HFFc6 (cell line): ENCODE measurements at places on chromosomes 11 and 22. TPM values are rescaled to one million over a fixed set of nuclear protein-coding genes. Genes with fewer than 3 reads are reported as not detected.

The CEP164 gene
- total RNA-seq, result 30.9 to 33.9 TPM (median 31.4 TPM) in 3 replicates

The BBOX1 gene
- 0.15 TPM in 1 of 3 replicates, not detected in the others for total RNA-seq

The XNDC1N gene
- 2.4 and 4.0 TPM in 2 replicates for total RNA-seq

The ALDH3B2 gene
- total RNA-seq, result not detected in 3 replicates

The TRPC6 gene
- not detected in 3 replicates for total RNA-seq

The GGTLC3 gene
- total RNA-seq, result not detected in 3 replicates

The BTBD10 gene
- total RNA-seq, result 31.7 to 38.4 TPM (median 32.9 TPM) in 3 replicates

The ADAMTS8 gene
- total RNA-seq, result not detected in 3 replicates

The POU2AF3 gene
- total RNA-seq, result not detected in 3 replicates

The B3GAT1 gene
- total RNA-seq, result not detected in 3 replicates

The GTSE1 gene
- 11.5 and 28.6 TPM in 2 replicates for total RNA-seq

GRCh38 chr22:29979777-29980321 is 96.9 kb downstream of the MTMR3 start:
- H3K4me1 ChIP-seq, result peaks cover 25% of the 10 kb centered on the region
- no peak for DNase-seq
- H3K27me3 ChIP-seq, result no peaks in the 10 kb centered on the region; the same call in 1 of the 2 replicates
- H3K36me3 ChIP-seq, result peaks cover 11% of the 10 kb centered on the region; the same call in 1 of the 2 replicates
- peak overlapping the region; percentile 22; the same call in 1 of the 2 replicates for H3K27ac ChIP-seq

DNA sequence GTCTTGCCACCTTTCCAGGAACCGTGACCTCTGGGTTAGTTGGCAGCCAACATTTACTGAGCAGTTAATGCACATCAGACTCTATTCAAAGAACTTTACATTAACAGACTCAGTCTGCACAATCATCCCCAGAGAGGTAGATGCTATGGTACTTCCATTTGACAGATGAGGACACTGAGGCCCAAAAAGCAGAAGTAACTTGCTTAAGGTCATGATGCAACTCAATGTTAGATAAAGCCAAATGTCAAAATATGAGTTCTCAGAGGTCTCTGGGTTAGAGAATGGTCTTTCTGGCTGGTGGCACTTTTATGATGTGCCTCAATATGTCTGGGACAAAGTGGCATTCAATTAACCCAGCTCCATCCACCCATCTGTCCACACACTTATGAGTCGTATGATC is 450.0 kb downstream of the MIAT start:
- H3K4me3 ChIP-seq, result no peak overlapping the region
- H3K27me3 ChIP-seq, result peaks cover 23% of the 10 kb centered on the region
- H3K4me1 ChIP-seq, result peaks cover 59% of the 10 kb centered on the region
- no peak overlapping the region for H3K27ac ChIP-seq

DNA sequence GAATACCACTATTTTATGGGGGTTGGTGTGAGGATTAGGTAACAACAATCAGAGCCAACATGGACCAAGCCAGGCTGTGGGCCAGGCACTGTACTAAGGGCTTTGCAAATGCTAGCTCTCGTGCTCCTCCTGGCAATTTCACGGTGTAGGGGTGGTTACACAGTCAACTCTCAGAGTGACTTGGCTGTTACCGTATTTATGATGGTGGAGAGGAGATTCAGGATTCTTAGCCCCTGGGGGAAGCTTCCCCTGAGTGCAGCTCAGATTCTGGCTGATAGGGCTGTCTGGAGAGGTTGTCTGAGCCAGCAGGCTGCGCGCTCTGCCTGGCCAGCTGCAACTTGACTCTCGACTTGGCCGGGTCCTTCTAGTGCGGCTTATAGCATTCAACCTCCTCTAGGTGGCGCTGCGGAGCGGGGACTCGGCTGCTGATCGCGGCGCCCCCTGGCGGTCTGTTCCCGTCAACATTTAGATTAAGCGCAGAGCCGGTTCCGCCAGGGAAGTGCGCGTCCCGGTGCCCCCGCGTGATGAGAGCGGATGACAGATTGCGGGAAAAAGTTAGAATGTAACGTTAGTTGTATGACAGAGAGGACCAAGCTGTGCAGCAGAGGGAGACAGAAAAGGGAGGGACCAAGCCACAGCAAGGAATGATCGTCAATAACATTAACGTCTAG is 4.5 kb upstream of the NCF4 start:
- peak; percentile 74 for DNase-seq
- peaks cover 13% of the 10 kb centered on the region for H3K27me3 ChIP-seq
- H3K4me1 ChIP-seq, result peaks cover 8% of the 10 kb centered on the region
- peak overlapping the region; percentile 35; the same call in 1 of the 2 replicates for H3K4me3 ChIP-seq
- H3K36me3 ChIP-seq, result no peaks in the 10 kb centered on the region

DNA sequence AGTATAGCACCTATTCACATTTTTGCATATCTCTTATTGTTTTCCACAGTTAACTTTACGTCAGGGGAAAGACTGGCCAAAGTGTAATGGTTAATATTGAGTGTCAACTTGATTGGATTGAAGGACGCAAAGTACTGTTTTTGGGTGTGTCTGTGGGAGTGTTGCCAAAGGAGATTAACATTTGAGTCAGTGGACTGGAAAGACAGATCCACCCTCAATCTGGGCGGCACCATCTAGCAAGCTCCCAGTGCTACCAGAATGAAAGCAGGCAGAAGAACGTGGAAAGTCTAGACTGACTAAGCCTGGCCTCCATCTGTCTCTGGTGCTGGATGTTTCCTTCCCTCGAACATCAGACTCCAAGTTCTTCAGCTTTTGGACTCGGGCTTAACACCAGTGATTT is 1900.7 kb upstream of the RAG2 start:
- H3K36me3 ChIP-seq, result 0 out of 2 replicates have a peak, but pooled peaks cover 4% of the 10 kb centered on the region
- H3K27ac ChIP-seq, result no peak overlapping the region
- no peaks in the 10 kb centered on the region for H3K27me3 ChIP-seq
- no peak for DNase-seq
- no peaks in the 10 kb centered on the region for H3K4me1 ChIP-seq

- DNase-seq, result no peak
- no peak overlapping the region for H3K27ac ChIP-seq
- peaks cover 8% of the 10 kb centered on the region; the same call in 1 of the 2 replicates for H3K4me1 ChIP-seq
- H3K36me3 ChIP-seq, result no peaks in the 10 kb centered on the region
- H3K4me3 ChIP-seq, result no peak overlapping the region
- H3K27me3 ChIP-seq, result no peaks in the 10 kb centered on the region
Observed at GRCh38 chr11:16297332-16297731, 59.0 kb downstream of the SOX6 start.

- no peaks in the 10 kb centered on the region for H3K4me1 ChIP-seq
- no peak overlapping the region for H3K27ac ChIP-seq
- H3K36me3 ChIP-seq, result no peaks in the 10 kb centered on the region
- H3K27me3 ChIP-seq, result no peaks in the 10 kb centered on the region; the same call in 1 of the 2 replicates
Observed at GRCh38 chr22:28574159-28574788, 105.4 kb downstream of the TTC28 start.

- H3K4me1 ChIP-seq, result peaks cover 16% of the 10 kb centered on the region
- no peaks in the 10 kb centered on the region; the same call in none of the 2 replicates for H3K27me3 ChIP-seq
- no peak for DNase-seq
- no peak overlapping the region for H3K27ac ChIP-seq
- no peaks in the 10 kb centered on the region for H3K36me3 ChIP-seq
Observed at GRCh38 chr11:102926517-102926916, 29.0 kb downstream of the MMP13 start.

GRCh38 chr22:46242076-46242475 is 8.0 kb downstream of the CDPF1 start:
- H3K27me3 ChIP-seq, result no peaks in the 10 kb centered on the region; the same call in 1 of the 2 replicates
- H3K4me3 ChIP-seq, result no peak overlapping the region
- no peaks in the 10 kb centered on the region for H3K36me3 ChIP-seq
- H3K4me1 ChIP-seq, result peaks cover 6% of the 10 kb centered on the region; the same call in 1 of the 2 replicates

- H3K27me3 ChIP-seq, result no peaks in the 10 kb centered on the region; the same call in 1 of the 2 replicates
- no peaks in the 10 kb centered on the region for H3K36me3 ChIP-seq
- H3K4me1 ChIP-seq, result peaks cover 24% of the 10 kb centered on the region
- no peak for DNase-seq
- H3K27ac ChIP-seq, result peak overlapping the region; percentile 82
- peak overlapping the region; percentile 85 for H3K4me3 ChIP-seq
Observed at GRCh38 chr11:911890-912219, 1.2 kb upstream of the CHID1 start.

DNA sequence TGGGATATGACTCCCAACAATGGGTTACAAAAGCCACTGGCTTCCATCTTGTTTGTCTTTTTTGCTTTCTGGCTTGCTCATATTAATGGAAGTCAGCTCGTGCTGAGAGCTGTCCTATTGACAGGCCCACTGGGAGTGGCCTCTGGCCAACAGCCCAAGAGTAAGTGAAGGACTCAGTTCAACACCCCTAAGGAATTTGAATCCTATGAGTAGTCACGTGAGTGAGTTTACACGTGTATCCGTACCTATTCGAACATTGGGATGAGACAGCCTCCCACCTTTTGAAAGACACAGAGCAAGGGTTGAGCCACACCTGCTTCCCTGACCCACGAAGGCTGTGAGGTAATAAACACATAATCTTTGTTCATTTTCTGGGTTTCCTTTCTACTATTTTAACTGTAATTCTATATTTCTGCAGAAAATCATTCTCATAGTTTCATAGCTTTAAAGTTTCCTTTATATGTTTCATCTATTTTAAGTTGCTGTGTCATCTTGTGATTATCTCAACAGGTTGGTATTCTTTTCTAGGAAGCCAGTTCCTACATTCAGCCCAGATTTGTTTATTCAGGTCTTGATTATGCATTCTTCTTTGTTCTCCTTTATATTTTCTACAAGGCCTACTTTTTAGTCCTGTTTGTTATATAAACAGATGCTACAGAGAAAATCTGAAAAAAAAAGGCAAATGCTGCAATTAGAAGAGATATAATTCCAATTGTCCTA is 802.3 kb downstream of the CNTN5 start:
- no peak for DNase-seq
- H3K4me1 ChIP-seq, result no peaks in the 10 kb centered on the region
- no peaks in the 10 kb centered on the region for H3K36me3 ChIP-seq

DNA sequence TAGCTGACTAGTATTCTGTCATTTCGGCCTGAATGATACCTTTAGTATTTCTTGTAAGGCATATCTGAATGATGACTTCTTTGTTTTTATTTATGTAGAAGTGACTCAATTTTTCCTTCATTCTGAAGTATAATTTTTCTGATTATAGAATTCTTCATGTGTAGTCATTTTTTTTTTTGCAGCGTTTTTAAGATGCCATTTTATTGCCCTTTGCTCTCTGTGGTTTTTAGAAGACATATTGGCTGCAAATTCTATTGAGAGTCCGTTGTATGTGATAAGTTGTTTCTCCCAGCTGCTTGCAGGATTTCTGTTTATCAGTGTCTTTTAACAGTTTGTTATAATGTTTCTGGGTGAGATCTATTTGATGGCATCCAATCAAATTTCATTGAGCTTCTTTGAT is 1224.8 kb downstream of the JRKL start:
- peak overlapping the region; percentile 50; the same call in 1 of the 2 replicates for H3K27ac ChIP-seq
- peak; percentile 9 for DNase-seq
- H3K4me1 ChIP-seq, result peaks cover 38% of the 10 kb centered on the region

GRCh38 chr11:35419184-35419829 is at the start of gene SLC1A2:
Gene SLC1A2 (minus strand): TSS chr11:35419558. CDS start chr11:35418966, 592 bp downstream.
- peak within 1 kb of the TSS; percentile 86 for H3K4me3 ChIP-seq
- peaks cover 7% of the 10 kb centered on the region; the same call in 1 of the 2 replicates for H3K27me3 ChIP-seq
- peak; percentile 30 for DNase-seq
- peaks cover 5% of the 10 kb centered on the region; the same call in 1 of the 2 replicates for H3K36me3 ChIP-seq

GRCh38 chr22:40281717-40282116 is 64.6 kb upstream of the ADSL start:
- H3K27ac ChIP-seq, result no peak overlapping the region
- peaks cover 10% of the 10 kb centered on the region for H3K4me1 ChIP-seq
- peaks cover 3% of the 10 kb centered on the region; the same call in 1 of the 2 replicates for H3K27me3 ChIP-seq
- DNase-seq, result no peak

- no peak overlapping the region for H3K4me3 ChIP-seq
- H3K4me1 ChIP-seq, result no peaks in the 10 kb centered on the region
- H3K27ac ChIP-seq, result no peak overlapping the region
- H3K27me3 ChIP-seq, result no peaks in the 10 kb centered on the region
Observed at GRCh38 chr11:100328626-100329340, 358.3 kb upstream of the ARHGAP42 start.

DNA sequence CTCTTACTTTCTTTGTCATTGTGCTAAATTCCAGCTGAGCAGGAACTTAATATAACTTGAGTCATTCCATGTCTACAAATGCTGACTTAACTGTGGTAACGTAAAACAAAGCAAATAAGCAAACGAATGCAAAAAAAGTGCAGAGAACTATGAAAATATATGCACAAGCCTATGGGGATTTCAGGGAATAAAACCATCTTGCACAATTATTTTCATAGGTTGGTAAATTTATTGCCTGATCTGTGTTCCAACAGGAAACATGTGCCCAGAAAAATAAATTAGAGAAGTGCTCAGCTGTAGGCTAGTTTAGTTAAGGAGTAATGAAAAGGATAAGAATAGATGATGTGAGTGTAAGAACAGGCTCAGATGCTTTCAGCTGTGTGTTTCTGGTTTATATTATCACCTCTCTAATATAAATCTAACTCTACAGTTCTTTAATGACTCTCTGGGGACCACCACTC is 1169.3 kb downstream of the LRRC4C start:
- no peak overlapping the region for H3K4me3 ChIP-seq
- peaks cover 5% of the 10 kb centered on the region for H3K27me3 ChIP-seq
- no peak overlapping the region for H3K27ac ChIP-seq

DNA sequence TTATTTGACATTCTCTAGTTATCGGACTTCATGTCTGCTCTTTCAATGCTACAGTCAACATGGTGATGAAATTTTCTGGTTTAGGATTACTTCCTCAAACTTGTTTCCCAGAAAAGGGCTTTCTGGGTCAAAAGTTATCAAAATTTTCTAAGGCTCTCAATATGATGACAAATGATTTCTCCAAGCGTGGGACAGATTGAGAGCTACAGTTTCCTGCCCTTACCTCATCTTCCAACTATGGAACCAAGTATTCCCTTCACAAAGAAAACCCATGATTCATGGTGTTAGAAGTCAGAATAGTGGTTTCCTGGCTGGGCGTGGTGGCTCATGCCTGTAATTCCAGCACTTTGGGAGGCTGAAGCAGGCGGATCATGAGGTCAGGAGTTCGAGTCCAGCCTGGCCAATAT is 17.8 kb downstream of the MYO18B start:
- no peak overlapping the region for H3K4me3 ChIP-seq
- peaks cover 20% of the 10 kb centered on the region; the same call in 1 of the 2 replicates for H3K4me1 ChIP-seq
- no peaks in the 10 kb centered on the region; the same call in 1 of the 2 replicates for H3K27me3 ChIP-seq
- DNase-seq, result peak; percentile 54
- H3K27ac ChIP-seq, result peak overlapping the region; percentile 68; the same call in 1 of the 2 replicates

GRCh38 chr22:27853424-27853823 is 51.9 kb upstream of the MN1 start:
- peaks cover 64% of the 10 kb centered on the region for H3K36me3 ChIP-seq
- H3K27ac ChIP-seq, result 0 out of 2 replicates have a peak overlapping the region, but pooled peaks have one; percentile 40
- peaks cover 52% of the 10 kb centered on the region for H3K4me1 ChIP-seq
- H3K27me3 ChIP-seq, result no peaks in the 10 kb centered on the region; the same call in 1 of the 2 replicates
- DNase-seq, result no peak

GRCh38 chr11:67418476-67419281 is 3.2 kb downstream of the CARNS1 start:
- H3K4me1 ChIP-seq, result no peaks in the 10 kb centered on the region
- peaks cover 5% of the 10 kb centered on the region for H3K27me3 ChIP-seq
- no peak overlapping the region for H3K27ac ChIP-seq
- DNase-seq, result no peak

GRCh38 chr11:116948391-116948790 is 111.0 kb upstream of the APOA1 start:
- peak overlapping the region; percentile 6; the same call in 1 of the 2 replicates for H3K4me3 ChIP-seq
- peaks cover 31% of the 10 kb centered on the region for H3K4me1 ChIP-seq
- H3K27me3 ChIP-seq, result no peaks in the 10 kb centered on the region
- H3K36me3 ChIP-seq, result peaks cover 28% of the 10 kb centered on the region

- H3K27me3 ChIP-seq, result peaks cover 86% of the 10 kb centered on the region
- DNase-seq, result peak; percentile 87
- peak overlapping the region; percentile 98 for H3K27ac ChIP-seq
Observed at GRCh38 chr11:65425105-65425970, 2.7 kb downstream of the NEAT1 start.

GRCh38 chr22:36781656-36782627 is 6.0 kb upstream of the IFT27 start:
- peak; percentile 88 for DNase-seq
- H3K36me3 ChIP-seq, result no peaks in the 10 kb centered on the region
- H3K4me3 ChIP-seq, result no peak overlapping the region
- peaks cover 42% of the 10 kb centered on the region for H3K27me3 ChIP-seq
